ENCODE measurements at places on chromosomes 7 and 10. TPM values are rescaled to one million over a fixed set of nuclear protein-coding genes. Genes with fewer than 3 reads are reported as not detected.

GRCh38 chr7:28908775-28909174, 49.4 kb downstream of the TRIL start:
- DNase-seq, result no peak

GRCh38 chr10:12699258-12699700, 302.2 kb downstream of the CCDC3 start:
- DNase-seq, result peak; percentile 68

Gene ACTL6B
- total RNA-seq, result not detected

DNA sequence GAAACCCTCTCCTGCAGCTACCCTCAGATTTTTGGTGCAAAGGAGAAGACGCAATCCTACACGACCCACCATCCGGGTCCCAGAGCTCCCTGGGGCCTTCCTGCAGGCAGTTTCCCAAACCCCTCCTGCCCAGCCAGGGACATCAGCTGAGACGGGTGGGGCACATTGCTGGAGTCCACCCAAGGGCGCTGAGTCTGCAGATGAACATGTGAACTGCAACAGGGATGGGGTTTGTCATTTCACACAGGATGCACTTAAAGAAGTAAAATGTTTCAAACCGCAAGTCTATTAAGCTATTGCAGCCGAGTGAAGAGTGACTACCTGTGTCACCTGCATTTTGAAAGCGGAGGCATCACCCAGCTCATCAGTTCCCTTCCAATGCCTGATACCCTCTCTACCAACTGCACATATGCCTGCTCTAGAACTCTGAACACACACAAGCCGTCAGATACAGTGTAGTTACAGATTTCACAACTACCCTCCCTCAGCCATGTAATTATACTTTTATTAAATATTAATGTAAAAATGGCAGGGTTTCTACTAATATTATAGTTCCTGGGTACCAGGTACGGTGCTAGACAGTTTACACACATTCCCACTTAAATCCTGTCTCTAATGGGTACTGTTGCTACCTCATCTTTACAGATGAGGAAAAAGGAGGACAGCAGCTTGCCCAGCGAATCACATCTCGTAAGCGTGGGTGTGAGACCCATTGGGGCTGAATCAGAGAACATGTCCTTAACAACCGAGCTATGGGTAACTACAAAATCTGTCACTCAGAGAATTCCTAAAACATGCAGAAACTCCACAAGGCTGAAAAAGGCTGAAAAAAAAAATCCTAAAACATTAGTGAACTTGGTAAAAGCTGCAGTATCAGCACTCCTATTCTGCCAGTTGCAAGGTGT, 71.2 kb downstream of the GRB10 start:
- no peak for DNase-seq

Gene RARRES2
- total RNA-seq, result not detected

DNA sequence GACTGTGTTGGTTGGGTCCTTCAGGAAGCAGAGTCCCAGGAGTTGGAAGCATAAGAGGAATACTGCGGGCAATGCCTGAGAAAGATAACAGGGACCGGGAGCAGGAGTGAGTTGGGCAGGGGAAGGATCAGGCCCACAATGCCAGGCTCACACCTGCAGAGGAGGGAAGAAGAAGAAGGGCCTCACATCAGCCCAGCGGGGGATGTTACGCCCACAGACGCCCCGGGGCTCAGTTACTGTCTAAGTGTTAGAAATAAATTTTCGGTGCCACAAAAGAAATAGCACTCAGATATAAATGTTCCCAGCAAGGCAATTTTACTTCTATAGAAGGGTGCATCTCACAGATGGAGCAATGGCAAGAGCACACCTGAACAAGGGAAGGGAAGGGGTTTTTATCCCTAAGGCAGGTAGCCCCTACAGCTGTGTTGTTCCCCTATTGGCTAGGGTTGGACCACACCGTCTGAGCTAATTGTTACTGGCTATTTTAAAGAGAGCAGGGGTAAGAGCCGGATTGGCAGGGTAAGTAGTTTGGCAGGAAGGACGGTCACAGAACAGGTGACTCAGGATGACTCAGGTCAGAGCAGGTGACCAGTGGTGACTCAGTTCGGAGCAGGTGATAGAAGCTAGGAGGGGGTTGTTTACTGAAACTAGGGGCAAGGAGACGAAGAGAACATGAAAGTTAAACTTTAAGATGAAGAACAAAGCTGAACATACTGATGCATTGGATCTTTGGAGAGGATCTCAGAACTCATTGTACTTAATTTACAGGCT, at the start of gene NOS3:
Gene NOS3 (plus strand): TSS at position 602 of the 771 bp plus-strand sequence. CDS start 2,787 bp downstream, outside the sequence.
- no peak for DNase-seq

Gene RBM20
- 0.72 TPM for total RNA-seq

Gene CTAGE4
- 0.87 TPM for total RNA-seq

Gene SLC29A3
- 3.3 TPM for total RNA-seq

DNA sequence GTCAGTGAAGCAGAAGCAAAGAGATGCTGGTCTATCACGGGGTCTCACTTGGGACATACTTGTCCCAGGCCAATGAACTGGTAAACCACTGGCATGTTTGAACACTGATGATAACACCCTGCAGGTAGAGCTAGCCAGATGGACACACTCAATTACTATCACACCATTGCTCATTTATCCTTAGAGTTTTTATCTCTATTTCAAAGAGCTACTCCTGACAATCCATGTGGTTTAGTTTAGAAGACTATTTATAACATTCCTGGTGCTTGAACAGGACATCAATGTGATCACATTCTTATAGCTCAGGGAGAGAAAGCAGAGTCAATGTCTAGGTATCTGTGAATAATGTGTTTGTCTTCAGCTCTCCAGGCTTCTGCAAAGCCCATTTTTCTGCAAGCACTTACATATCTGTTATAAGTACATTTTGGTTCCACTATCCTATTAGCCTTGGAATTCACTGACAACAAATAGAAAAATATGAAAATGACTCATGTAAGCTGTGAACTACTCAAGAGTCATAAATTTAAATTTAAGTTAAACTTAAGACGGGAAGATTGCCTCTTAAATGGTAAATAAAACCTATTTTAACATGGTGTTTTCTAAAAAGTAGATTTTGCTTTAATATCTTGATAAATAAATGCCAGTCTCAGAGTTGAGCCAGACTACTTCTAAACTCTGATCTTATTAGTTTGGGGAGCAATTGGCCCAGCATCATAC, 106.7 kb upstream of the MBL2 start:
- DNase-seq, result no peak

Gene RUFY2
- total RNA-seq, result 7.8 TPM

GRCh38 chr7:90216080-90216674, 4.6 kb downstream of the STEAP2 start:
- no peak for DNase-seq

GRCh38 chr10:100637785-100638184, 102.0 kb downstream of the HIF1AN start:
- peak; percentile 46 for DNase-seq

Gene ANKRD2
- total RNA-seq, result not detected

Gene TRIM74
- total RNA-seq, result not detected

Gene GCK
- 2.1 TPM for total RNA-seq

GRCh38 chr7:50416527-50417182, 33.5 kb downstream of the FIGNL1 start:
- DNase-seq, result no peak

- no peak for DNase-seq
Measured at GRCh38 chr7:78677391-78677790, 776.1 kb downstream of the MAGI2 start.

GRCh38 chr10:4053940-4054339, 268.9 kb upstream of the KLF6 start:
- DNase-seq, result no peak

DNA sequence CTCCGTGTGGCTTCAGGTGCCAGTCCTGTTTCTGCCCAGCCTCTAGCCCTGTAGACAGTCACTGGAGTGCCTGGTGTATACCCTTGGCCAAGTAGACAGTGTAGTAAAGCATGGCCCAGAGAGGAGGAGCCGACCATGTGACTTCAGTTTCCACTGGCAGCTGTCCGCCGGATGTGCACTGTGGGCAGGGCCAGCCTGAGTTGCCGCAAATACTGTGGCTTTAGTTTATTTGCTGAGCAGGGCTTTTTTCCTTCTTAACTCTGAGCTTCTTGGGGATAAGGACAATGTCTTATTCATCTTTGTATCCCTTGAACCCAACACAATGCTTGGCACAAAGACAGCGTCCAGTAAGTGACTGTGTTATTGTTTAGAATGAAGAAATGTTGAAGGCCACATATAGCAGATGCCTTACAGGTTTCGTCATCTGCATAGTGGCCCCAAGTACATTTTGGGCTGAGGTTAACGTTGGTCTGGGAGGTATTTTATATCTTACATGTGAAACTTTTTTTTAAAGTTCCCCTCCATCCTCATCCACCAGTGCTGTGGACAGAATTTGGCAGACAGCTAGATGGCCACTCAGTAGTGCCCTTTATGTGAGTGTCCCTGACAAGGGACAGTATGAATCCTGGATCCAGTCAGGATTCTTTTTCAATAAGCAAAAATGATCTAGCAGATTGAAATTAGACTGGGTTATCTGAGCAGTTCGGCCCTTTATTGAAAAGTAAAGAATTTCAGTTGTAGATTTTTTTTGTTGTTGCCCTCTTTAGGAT, 40.6 kb downstream of the CYP17A1 start:
- DNase-seq, result peak; percentile 83

Data from activated CD8-positive, alpha-beta T cell treated with anti-CD3 and anti-CD28 coated beads for 36 hours (primary cell).